ENCODE measurements at places on chromosomes 16 and 17.

DNA sequence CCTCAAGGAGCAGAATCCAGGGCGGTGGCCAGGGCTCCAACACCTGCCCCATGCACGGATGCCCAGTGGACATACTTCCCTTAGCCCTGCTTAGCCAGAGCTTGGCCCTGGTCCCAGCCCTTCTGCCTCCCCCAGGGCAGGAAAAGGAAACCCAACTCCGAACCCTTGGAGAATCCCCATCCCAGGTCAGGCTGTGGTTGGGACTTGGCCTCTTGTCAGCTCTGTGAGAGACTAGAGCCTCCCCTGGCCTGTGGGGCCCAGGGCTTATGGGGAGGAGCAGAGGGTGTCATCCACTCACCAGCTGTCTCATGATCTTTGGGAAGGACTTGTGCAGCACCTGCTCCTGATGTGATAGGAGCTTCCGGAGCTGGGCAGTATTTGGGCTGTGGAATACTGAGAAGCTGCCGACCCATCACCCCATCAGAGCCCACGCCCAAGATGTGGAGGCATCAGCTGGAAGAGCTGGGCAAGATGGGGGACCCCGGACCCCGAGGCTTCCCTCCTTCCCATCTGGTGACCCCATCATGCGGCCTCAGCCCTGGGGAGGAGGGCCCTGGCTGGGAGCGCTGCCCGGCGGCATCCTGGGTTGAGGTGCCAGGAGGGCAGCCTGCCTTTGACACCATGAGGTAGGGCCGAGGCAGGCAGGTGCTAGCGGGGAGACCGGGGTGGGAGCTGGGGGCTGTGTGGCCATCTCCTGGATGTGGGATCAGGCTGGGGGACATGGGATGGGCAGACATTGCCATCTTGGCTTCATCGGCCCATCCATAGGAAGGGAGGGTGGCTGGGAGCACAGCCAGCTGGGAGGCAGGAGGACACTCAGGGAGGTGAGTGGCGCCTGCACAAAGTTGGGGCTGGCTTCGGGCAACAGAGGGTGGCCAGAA lies 45.1 kb downstream of the TNFRSF13B start:
- no peak for DNase-seq

DNA sequence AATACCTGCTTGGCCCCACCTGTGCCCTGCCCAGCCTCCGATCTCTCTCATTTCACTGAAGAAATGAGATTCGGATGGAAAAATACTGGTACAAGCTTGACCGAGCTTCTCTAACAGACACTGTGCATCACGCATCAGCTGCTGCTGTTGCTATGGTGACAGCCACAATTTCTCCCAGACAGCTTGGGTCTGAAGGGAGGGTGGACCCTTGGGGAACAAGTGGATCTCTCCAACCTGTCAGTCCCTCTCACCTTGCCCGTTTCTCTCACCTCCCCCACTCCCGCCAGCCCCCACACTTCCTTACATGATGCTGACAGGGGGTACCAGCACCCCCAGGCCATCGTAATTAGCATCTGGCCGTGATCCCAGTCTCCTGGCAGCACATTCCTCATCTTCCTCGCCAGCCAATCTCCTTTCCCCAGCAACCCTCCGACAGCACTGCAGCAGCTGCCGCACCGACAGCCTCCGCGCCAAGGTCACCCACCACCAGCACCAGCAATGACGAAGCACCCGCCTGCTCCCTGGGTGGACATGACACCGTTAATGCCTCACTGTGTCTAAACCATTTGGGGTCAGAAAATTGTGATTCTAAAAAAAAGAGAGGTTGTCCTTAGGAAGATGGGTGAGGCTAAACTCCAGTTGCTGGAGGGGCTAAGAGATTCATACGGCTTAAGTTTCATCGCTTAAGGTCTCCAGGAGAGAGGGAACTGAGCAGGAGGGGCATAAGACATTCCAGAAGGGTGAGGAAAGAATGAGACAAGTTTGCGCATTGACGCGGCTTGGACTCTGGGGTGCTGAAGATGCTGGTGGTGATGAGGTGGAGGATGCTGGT lies 58.6 kb upstream of the TNRC6A start:
- peak; percentile 73 for DNase-seq

DNA sequence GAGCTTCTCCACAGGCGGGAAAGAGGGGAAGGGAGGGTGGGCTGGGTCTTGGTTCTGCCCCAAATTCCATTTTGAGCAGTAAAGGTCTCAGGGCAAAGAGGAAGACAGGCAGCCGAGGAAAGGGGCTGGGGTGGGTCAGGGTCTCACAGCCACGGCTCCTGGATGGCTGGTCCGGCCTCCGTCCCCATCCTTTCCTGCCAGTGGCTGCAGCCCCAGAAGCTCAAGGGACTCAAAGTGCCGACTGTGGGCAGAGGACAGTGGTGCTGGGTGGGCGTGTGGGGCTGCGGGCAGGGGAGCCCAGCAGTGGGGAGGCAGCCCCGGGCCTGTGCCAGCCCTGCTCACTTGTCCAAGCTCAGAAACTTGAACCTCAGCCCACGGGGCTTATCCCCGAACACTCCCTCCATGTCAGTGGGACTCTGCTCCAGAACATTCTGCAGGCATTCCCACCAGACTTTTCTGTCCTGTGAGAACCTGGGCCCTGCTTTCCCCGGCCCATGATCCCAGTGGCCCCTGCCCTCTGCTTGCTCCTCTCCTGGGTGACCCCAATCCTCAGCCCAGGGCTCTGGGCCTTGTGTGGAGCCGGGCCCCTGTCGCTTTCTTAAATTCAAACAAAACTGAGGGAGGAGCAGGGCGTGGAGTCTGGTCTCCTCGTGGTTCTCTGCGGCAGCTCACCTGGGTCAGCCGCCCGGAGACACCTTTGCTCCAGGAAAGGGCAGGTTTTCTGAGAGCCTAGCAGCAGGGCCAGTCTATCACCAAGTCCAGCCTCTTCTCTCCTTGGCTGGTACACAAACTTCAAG lies 117.8 kb upstream of the METRNL start:
- DNase-seq = no peak

- no peak for DNase-seq
Observed at GRCh38 chr16:9801651-9802050, 380.6 kb downstream of the GRIN2A start.

DNA sequence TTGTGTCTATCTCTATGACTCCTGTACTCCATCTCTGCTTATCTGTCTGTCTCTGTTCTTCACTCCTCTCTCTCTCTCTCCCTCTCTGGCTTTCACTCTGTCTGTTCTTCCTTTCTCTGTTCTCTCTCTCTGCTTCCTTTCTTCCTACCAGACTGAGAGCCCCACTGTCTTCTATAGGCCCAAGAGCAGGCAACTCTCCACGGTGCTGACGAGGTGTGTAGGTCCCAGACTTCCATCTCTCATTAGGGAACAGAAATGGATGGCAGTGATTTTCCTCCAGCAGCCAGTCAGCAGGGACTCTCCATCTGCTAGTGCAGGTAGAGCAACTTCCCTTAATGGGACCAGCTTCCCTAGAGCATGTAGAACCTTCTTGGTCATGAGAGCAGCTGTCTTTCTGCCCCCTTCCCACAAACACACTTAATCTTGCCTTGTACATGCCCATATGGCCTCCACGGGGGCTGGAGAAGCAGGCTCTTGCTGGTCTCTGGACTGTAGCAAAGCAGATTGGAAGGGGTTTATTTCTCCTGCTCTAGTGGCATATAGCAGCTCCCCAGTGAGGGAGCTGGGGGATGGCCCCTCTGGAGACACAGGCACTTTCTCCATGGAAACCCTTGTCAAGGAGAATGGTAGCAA lies 47.8 kb upstream of the NLRP1 start:
- DNase-seq = no peak

GRCh38 chr17:3603119-3603869 lies 5.9 kb downstream of the TRPV1 start:
- DNase-seq = no peak

- DNase-seq = no peak
Observed at GRCh38 chr17:69711541-69711940, 297.0 kb downstream of the MAP2K6 start.

DNA sequence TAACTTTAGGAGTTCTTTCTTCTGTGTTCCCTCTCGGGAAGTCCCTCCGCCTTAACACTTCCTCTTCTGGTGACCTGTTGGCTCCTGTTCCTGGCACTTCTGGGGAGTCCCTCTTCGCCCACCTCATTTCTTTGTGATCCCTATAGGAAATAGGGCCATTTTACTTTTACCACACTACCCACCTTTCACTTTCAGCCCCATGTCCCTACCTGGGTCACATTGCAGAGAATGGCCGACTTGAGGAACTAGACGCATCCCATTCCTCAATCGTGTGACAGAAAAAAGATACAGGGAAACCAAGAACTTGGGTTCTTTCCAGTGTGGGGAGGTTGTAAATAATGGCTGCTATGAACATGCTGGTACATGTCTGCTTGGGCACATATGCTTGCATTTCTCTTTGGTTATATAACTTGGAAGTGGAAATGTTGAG lies 6.6 kb downstream of the IL21R start:
- DNase-seq = no peak

GRCh38 chr16:85428899-85429775 lies 184.0 kb upstream of the GSE1 start:
- DNase-seq = no peak

DNA sequence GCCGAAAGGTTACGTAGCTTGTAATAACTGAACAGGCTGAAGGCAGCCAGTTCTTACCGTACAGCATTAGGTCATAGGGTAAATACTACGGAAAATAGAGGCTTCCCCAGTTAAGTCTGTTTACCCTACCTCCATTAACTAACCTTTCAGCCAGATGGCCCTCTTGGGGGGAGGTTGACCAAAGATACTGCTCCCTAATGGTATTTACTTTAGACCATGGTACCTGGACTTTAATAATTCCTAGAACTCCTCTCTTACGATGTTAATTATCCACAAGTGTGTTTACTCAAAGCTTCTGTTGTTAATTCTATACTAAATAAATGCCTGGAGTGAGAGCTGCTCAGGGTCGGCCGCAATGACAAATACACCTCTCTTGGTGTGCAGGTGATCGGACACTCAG lies 9.8 kb upstream of the ADAT1 start:
- no peak for DNase-seq

DNA sequence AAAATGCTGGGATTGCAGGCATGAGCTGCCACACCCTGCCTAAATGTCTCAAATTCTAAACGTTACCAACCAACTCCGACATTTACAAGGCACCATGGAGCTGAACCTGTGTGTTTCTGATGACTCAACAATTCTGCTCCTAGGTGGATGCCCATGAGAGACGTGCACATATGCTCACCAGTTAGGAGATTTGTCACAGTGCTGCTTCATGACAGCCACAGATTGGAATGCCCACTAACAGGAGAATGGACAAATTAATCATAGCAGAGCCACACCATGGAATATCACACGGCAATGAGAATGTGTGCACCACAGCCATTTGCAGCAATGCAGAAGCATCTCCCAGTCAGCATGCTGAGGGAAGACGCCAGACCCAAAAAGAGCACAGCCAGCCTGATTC lies 8.0 kb upstream of the KCNG4 start:
- no peak for DNase-seq

DNA sequence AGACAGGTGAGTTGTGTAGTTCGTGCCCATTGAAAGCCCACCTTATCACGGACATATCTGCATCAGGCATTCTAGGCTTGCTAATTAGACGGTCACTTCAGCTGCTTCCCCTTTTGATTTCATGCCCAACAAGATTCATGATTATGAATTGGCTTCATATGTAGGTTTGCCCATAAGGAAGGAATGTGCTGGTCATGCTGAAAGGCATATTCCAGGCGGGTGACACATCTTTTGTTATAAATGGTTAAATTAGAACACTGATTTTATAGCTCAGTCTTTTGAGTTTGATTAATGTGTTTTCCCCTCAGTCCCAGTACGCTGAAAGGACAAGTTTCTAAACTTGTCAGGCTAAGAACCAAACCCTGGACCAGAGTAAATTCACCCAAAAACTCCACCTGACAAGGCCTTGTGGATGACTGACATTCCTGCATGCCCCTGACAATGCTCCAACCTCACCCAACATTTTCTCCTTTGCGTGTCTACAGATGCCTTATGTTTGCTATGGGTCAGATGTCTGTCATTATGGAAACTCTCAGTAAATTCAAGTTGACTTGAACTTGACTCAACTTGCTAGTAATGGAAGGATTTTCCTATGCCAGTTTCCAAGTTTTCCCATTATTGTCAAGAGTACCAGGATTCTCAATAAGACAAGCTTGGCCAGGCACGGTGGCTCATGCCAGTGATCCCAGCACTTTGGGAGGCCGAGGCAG lies 421.9 kb downstream of the PMP22 start:
- DNase-seq = no peak

DNA sequence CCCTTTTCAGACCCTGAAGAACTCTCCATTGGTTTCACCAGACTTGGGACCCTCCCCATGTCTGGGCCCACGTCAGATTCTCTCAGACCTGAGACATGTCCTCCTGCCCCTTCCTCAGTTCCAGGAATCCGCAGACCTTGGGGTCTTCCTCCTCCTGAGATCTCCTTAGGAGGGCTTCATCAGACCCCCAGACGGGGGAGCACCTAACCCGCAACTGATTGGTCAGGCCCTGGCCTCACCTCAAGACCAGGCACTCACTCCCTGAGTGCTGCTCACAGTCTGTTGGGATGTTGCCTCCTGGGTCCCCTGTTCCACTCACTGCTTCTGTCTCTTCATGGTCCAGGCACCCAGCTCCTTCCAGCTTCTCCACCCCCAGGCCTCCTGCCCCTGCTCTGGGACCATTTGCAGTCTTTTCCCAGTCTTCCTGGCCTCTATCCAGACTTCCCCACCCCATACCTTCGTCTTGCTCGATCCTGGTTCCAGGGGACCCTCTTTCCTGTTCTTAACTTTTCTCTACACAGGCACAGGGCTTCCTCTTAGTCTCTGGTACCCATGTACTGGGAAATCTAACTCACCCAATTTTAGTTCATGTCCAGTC lies 1.2 kb downstream of the GID4 start:
- no peak for DNase-seq

GRCh38 chr17:14775731-14776492 lies 475.0 kb downstream of the HS3ST3B1 start:
- no peak for DNase-seq

DNA sequence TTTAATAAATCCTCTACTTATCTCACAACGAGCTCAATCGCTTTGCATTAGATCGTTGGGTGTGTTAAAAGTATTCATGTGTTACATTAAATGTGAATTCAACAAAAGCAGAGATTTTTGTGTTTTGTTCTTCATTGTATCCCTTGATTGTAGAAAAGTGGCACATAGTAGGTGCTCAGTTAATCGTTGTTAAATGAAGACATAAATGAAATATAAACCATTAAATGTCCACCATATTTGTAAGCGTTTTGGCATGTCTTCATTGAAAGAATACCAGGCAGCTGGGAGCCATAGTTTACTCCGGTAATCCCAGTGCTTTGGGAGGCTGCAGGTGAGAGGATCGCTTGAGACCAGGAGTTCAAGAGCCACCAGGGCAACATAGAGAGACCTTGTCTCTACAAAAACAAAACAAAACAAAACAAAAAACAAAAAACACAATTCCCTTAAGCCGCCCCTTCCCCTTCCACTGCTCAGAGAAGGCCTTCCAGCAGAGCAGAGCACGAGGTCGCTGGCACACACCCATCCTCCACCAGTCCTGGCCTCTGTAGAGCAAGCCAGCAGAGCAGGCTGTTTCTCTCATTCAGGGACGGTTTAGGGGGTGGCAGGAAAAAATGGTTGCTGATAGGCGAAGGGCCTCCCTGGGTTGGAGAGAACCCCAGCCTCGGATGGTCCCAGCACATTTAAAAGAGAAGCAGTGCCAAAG lies 673 bp upstream of the CHD9 start:
- no peak for DNase-seq

GRCh38 chr17:81426393-81427172 lies 31.3 kb downstream of the BAHCC1 start:
- DNase-seq = no peak

- peak; percentile 66 for DNase-seq
Observed at GRCh38 chr16:69726313-69727060, at the start of gene NQO1. TSS of gene NQO1 (minus strand) at chr16:69726560. CDS start at chr16:69726439, 121 bp downstream.
